ENCODE measurements at places on chromosomes 2 and 18. TPM values are rescaled to one million over a fixed set of nuclear protein-coding genes. Genes with fewer than 3 reads are reported as not detected.
A peak's percentile ranks its signal among the peaks of the same experiment; 100 is the strongest.

DNA sequence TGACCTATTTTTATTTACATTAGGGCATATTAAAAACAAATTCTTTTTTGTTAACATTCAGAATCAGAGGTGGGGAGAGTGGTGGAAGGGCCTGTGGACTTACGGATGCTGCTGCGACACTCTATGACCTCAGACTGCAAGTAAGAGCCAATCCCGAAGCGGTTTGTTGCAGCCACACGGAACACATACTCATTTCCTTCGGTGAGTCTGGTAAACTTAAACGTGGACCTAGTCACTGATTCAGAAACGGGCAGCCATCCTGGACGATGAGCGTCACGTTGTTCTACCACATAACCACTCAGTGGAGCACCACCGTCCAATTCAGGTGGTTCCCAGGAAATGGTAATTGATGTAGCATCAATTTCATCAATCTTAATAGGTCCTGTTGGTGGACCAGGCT lies 61.9 kb downstream of the PLEKHA3 start:
- no peaks in the 10 kb centered on the region for H3K4me1 ChIP-seq
- no peaks in the 10 kb centered on the region for H3K27me3 ChIP-seq
- H3K27ac ChIP-seq: no peak overlapping the region
- no peak overlapping the region for H3K4me3 ChIP-seq

DNA sequence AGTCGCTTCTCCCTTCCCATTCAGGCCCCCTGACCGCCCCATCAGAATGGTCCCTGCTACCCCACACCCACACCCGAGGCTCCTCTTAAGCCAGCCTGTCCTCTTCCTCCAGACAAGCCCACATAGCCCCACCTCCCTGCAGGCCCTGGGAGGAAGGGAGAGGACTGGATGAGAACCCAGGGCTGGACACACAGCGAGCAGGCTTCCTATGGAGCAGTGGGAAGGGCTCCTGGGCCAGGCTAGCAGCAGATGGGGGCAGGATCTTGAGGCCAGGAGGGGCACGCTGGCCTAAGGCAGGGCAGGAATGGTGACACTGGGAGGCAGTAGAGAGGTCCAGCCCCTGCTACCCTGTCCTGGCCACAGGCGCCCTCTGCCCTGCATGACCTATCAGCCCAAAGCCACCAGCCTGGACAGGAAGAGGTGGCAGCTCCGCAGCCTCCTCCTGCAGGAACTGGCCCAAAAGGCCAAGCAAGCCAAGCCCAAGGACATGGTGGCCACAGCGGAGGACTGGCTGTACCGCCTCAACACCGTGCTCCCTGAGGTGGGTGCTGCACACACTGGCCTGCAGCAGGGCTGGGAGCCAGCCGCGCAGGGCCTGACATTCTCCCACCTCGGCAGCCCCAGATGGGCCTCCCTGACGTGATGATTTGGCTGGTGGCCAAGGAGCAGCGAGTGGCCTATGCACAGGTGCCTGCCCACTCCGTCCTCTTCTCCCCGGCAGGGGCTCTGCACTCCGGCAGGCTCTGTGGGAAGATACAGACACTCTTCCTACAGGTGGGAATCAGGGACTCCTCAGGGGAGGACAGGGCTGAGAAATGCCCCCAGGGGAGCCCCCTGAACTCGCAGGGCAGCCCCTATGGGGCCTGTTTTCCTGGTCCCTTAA lies 43.3 kb downstream of the FER1L5 start:
- no peaks in the 10 kb centered on the region for H3K27me3 ChIP-seq
- no peaks in the 10 kb centered on the region for H3K36me3 ChIP-seq
- DNase-seq: no peak
- no peak overlapping the region for H3K4me3 ChIP-seq

GRCh38 chr2:207951734-207952470 lies 73.4 kb downstream of the PLEKHM3 start:
- H3K4me1 ChIP-seq: no peaks in the 10 kb centered on the region
- no peak overlapping the region for H3K27ac ChIP-seq
- no peaks in the 10 kb centered on the region for H3K36me3 ChIP-seq

GRCh38 chr2:238653431-238654109 lies 194.3 kb upstream of the TWIST2 start:
- no peak overlapping the region for H3K4me3 ChIP-seq
- DNase-seq: no peak
- no peaks in the 10 kb centered on the region for H3K36me3 ChIP-seq
- H3K27ac ChIP-seq: no peak overlapping the region
- no peaks in the 10 kb centered on the region for H3K27me3 ChIP-seq
- no peaks in the 10 kb centered on the region for H3K4me1 ChIP-seq

- no peak overlapping the region for H3K4me3 ChIP-seq
- H3K4me1 ChIP-seq: peaks cover 6% of the 10 kb centered on the region
- H3K27ac ChIP-seq: no peak overlapping the region
- DNase-seq: peak; percentile 16
- no peaks in the 10 kb centered on the region for H3K36me3 ChIP-seq
Measured at GRCh38 chr2:112706170-112706664, 14.6 kb upstream of the NT5DC4 start.

DNA sequence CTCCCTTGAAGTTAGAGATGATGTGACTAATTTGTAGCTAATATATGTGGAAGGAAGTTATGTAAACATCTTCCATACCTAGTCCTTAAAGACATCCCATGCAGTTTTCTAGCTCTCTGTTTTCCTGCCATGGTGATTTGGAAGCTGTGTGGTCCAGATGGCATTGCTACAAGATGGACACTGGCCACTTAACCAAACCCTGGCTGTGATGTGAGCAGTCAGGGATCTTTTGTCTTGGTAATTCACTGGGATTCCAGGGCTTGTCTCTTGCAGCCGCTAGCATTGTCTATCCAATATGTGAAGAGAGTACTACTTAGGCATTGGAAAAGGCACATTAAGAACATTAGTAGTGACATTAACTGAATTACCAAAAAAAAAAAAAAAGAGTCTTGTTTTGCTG lies 139.9 kb upstream of the DOCK10 start:
- H3K36me3 ChIP-seq: no peaks in the 10 kb centered on the region
- H3K27ac ChIP-seq: no peak overlapping the region
- no peaks in the 10 kb centered on the region for H3K27me3 ChIP-seq
- DNase-seq: no peak

GRCh38 chr2:182186132-182186735 lies 200.6 kb downstream of the PPP1R1C start:
- no peak overlapping the region for H3K27ac ChIP-seq
- no peak for DNase-seq
- H3K4me1 ChIP-seq: no peaks in the 10 kb centered on the region
- peaks cover 2% of the 10 kb centered on the region for H3K27me3 ChIP-seq
- no peaks in the 10 kb centered on the region for H3K36me3 ChIP-seq

- no peak for DNase-seq
- H3K4me3 ChIP-seq: no peak overlapping the region
- H3K4me1 ChIP-seq: no peaks in the 10 kb centered on the region
- H3K27me3 ChIP-seq: peaks cover 12% of the 10 kb centered on the region
Measured at GRCh38 chr2:29443627-29444026, 328.4 kb downstream of the CLIP4 start.

- H3K4me3 ChIP-seq: no peak overlapping the region
- H3K36me3 ChIP-seq: no peaks in the 10 kb centered on the region
- no peaks in the 10 kb centered on the region for H3K27me3 ChIP-seq
- no peaks in the 10 kb centered on the region for H3K4me1 ChIP-seq
- H3K27ac ChIP-seq: no peak overlapping the region
- DNase-seq: no peak
Measured at GRCh38 chr2:216724190-216724589, 28.8 kb upstream of the IGFBP5 start.

TEX44 gene
- not detected for total RNA-seq

DNA sequence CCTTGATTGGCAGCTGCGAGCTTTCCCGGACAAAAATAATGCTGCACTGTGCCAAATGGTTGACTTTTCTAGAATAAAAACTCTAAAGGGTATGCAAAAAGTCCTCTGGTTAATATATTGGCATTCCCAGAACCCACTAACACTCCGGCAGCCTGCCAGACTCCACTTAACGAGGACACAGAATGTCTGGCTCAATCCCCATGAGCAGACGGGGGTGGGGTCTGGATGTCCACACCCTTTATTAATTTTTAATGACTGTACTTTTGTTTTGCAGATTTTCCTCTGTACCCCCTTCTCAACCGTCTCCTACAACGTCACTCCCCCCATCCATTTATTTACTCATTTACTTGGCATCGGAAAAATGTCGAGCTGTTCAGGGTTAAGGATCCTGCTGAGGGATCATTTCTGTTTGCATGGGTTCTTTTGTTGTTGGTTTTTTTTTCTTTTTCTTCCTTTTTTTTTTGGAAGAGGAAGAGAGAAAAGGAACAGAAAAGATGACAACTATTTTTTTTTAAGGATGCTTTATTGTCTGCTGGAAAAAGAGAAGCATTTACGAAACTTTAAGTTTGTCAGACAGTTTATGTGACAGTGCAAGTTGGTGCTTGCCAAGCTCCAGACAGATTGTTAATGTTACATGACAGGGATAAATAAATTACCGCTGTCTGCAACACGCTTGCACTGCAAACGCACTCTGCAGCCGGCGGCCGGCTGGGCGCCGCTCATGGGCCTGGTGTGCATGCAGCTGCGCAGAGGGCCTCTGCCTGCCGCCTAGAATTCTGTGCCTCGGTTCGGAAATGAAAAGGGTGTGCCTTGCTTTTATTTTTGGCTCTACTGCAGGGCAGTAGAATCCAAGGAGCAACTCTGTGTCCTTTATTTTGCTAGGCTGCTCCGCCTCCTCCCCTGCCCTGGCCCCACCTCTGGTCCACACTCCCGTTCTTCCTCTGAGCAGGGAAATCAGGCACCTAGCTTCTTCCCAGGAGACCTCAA lies 3.6 kb downstream of the LDLRAD4 start:
- no peak for DNase-seq
- no peak overlapping the region for H3K4me3 ChIP-seq
- peaks cover 29% of the 10 kb centered on the region for H3K4me1 ChIP-seq

UGT1A5 gene
- not detected for total RNA-seq

All from T-cell (primary cell).